ENCODE measurements at places on chromosomes 11 and 22. TPM values are rescaled to one million over a fixed set of nuclear protein-coding genes. Genes with fewer than 3 reads are reported as not detected.

Gene MOGAT2
- not detected for total RNA-seq

Gene SORL1
- total RNA-seq = 44.5 TPM

DNA sequence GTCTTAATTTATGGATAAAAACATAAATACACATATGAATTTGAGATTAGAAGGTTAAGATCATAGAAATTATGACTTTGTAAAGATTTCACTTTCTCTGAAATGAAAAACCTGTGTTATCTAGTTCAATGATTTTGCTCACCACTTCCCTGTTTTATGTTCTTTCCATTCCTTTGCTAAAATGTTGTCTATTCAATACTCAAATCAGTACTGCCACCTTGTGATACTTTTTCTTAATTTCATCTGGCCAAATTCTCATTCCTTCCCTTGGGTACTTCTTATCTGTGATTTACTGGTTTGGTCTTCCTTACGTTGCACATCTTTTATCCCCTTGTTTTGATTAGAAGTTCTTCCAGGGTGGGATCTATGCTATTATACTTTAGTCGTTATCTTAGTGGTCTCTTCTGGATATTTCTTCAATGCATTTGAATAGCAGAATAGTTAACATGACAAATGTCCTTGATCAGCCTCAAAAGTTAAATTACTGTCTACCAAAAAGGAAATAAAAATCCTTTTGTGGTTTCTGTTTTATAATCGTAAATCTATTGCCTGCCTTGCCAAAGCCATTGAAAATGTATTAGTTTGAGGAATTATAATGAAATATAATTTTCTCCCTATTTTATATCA, 197.0 kb downstream of the PGR start:
- no peak for DNase-seq

DNA sequence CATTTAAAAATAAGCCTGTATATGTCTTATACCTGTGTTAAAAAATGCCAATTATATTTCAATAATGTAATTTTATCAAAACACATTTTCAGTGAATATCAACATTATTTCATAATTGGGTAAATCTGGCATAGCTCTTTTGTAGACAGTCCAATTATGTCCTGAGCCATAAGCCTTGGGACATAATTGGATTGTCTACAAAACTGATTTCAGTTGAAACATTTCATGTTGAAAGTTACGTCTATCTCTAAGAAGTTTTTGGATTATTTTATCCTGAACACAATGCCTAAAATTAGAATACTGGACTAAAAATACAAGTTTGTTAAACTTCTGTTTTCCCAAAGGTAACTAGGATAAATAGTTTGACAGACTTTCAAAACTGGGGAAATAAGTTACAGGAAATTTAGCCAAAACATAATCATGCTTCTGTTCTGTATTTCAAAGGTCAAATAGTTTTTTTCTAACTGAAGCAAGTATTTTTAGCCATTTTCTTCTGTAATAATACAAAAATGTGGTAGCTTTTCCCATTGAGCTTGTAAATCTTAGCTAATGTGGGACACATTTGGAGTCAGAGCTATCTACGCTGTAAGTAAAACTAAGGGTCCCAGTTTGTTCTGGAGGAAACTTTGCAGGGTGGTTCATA, 100.7 kb upstream of the BIRC3 start:
- no peak for DNase-seq

DNA sequence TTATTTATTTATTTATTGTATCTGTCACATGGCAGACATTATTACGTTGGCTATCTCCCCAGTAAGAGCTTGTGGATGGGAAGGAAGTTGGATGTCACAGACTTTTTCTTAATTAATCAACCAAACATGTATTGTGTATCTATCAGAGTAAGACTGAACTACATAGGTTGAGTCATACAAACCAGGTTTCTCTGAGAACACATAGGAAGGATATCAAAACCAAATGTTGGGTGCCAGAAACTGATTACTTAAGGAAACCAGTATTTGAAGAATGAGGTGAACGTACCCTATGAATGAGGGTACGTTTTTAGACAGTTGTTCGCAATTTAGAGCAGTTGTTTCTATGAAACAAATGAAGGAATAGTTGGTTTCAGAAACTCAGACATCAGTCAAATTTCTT, 136.4 kb downstream of the SLC17A6 start:
- DNase-seq = no peak
